ENCODE measurements at places on chromosomes 6 and 20.

DNA sequence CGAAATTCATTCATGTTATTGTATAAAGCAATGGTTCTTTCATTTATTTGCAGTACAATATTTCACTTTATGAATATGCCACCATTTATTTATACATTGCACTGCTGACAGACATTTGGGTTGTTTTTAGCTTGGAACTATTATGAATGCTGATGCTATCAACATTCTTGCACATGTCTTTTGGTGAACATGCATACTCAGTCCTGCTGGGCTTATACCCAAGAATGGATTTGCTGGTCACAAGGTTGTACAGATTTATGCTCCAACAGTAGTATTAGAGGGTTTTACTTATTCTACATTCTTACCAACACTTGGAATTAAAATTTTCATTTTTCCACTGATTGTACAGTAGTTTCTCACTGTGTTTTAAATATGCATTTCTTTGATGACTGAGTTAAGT is 126.2 kb downstream of the PTPRK start:
- no peak for DNase-seq

- no peak for DNase-seq
Observed at GRCh38 chr6:38438097-38438496, 201.6 kb downstream of the BTBD9 start.

DNA sequence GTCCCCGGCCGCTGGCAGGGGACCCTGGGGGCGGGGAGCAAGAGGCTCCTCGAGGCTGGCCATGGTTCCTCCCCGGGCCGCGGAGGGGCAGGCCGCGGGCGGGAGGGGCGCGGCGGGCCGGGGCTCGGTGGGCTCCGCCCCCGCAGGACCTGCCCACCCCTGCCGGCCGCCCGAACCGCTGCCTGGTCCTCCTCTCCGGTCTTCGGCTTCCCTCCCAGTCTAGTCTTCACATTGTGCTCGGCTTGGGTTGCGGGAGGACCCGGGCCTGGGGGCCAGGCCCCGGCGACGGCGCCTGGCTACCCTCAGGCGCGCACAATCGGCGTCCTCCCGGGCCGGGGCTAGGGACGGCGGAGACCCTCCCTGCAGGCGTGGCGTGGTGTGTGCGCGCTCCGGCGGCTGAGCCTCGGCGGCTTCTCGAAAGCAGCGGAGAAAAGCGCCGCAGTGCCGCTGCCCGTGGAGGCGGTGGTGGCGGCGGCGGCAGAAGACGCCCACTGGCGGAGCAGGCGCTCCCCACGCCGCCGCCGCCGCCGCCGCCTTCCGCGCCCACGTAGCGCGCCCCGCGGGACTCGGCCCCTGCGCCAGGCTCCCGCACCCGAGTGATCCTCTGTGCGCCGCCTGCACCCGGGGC is at the start of gene PDE10A:
Gene PDE10A, minus strand, starts transcription at position 493 of the 628 bp plus-strand sequence. Its CDS starts 430 bp downstream, at position 63.
- DNase-seq: no peak

DNA sequence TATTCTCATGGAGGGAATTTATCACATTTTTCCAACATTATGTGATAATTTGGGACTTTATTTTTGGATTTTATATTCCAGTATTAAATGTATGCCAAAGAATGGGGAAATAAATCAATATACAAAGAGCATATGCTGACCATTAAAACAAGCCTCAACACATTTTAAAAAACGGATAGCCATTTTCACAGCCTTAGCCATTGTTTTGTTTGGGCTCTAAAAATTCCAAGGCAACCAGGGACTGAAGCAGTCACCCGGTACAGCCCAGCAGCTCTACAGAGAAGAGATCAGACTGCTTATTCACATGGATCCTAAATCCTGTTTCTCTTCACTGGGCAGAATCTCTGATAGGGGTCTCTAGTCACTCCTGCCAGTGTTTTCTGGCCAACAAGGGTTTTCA is 150.2 kb upstream of the OGFRL1 start:
- DNase-seq: no peak

DNA sequence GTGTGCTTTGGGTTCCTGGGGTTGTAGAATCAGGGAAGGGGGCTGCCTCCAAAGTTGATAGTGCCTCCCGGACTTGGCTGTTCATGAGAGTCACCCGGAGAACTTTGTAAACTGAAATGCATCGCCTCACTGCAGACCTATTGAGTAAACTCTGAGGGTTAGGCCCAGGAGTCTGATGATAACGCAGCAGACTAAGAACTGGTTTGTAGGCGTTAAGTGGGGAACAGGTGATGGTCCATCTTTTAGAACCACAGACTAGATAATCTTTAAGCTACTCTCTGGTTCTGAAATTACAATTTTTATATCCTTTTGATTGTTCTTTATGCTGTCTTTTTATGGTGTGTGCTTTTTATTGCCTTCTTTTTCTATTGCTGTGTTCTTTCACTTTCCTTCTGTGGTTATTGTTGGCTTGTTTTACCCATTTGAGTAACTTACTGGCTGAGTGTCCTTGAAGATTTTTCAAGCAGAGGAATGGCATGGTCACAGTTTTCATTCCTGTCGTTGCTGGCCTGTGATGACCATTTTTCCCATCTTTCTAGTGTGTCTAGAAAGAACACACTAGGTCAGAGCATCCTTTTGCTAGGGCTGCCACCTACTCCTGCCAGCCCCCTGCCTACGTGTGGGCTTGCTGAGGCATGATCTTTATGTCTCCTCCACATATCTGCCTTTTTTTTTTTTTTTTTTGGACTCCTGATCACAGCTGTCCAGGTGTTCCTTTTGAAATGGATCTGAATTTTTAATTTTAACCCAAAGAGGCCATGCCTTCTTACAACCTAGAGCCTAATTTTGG is 30.9 kb downstream of the LRRC1 start:
- no peak for DNase-seq

All from amygdala (tissue), 56 donors.